ENCODE measurements at places on chromosomes 11 and 22. TPM values are rescaled to one million over a fixed set of nuclear protein-coding genes. Genes with fewer than 3 reads are reported as not detected.
A peak's percentile ranks its signal among the peaks of the same experiment; 100 is the strongest.

The ARHGAP20 gene
- 0.58 TPM for total RNA-seq

DNA sequence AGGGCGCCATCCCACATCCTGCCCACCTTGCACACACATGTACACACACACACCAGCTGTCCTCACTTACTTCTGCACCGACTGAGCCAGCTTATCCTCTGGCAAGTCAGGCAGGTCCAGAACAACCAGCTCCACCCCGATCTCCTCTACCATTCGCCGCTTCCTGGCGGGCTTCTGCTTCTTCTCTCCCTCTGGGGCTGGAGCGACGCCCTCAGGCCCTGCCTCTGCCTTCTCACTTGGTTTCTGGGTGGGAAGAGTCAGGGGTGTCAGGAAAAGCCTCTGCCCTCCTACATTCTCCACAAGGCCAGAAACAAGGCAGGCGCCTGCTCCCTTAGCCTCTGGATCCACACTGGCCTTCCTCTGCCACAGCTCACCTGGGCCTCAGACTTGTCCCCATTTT lies 8.4 kb downstream of the HYOU1 start:
- DNase-seq = no peak

DNA sequence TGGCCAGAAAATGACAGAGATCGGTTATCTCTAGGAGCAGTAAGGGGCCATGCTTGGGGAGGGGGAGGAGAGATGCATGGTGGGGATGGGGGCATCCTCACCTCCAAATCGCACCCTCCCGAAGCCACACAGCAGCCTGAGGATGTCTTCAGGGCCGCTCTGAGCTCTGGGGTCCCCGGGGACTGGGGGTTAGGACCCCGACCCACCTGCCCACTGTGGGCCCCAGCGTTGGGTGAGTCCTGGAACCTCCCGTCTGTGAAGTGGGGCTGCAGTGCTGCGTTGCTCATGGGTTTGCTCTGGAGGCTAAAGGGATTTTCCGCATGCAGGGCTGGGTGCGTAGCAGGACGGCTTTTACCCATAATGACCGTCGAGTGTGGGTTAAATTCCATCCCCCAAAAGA lies 1046.3 kb downstream of the BRD1 start:
- DNase-seq = no peak

DNA sequence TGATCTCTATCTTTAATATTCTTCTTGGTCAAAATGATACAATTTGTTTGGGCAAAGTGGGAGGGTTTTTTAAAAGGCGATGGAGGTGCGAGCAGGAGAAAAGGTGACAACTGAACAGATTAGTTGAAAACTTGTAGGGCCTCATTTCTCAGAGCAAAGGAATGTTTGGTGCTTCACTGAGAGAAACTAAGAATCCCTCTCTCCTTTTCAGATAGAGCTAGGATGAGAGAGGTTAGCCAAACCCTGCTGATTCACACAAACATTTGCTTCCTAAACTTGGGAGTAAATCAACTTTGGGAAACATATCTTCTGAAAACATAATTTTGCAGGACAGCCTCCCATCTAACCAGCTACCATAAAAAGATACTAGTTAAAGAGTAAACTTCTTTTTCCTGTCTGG lies 57.0 kb downstream of the PHF21A start:
- DNase-seq = no peak

The APOL5 gene
- total RNA-seq = not detected

The DCDC1 gene
- 0.40 TPM for total RNA-seq

DNA sequence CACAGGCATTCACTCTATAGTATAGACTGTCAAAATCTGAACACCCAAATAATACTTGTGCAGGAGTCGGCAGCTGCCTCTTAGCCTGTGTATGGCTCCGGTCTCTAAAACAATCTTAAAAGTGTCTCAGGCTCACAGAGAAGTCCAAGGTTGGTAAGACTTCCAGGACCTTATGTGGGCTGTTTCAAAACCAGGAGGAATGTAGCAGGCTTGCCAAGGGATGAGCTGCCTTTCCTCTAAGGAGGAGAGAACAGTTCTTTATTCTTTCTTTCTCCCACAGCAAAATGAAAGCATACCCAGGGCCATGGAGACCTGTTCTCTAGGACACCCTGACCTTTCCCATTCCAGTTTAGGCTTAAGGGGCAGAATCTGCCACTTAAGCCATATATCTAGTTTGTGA lies 176.5 kb downstream of the TRPC6 start:
- no peak for DNase-seq

The MRGPRX3 gene
- total RNA-seq = not detected

- DNase-seq = no peak
These were observed 17.6 kb upstream of the CLPB start for GRCh38 chr11:72451831-72452376.

GRCh38 chr22:29635734-29636357 lies 32.4 kb downstream of the NF2 start:
- peak; percentile 48 for DNase-seq

The UNC93B1 gene
- total RNA-seq = 21.9 TPM

- DNase-seq = peak; percentile 35
These were observed 2.9 kb upstream of the ARFGAP2 start for GRCh38 chr11:47179655-47179991.

The ZNF215 gene
- 1.4 TPM for total RNA-seq

GRCh38 chr11:125390946-125391345 lies 105.1 kb downstream of the FEZ1 start:
- DNase-seq = peak; percentile 24

The IL10RA gene
- total RNA-seq = not detected

DNA sequence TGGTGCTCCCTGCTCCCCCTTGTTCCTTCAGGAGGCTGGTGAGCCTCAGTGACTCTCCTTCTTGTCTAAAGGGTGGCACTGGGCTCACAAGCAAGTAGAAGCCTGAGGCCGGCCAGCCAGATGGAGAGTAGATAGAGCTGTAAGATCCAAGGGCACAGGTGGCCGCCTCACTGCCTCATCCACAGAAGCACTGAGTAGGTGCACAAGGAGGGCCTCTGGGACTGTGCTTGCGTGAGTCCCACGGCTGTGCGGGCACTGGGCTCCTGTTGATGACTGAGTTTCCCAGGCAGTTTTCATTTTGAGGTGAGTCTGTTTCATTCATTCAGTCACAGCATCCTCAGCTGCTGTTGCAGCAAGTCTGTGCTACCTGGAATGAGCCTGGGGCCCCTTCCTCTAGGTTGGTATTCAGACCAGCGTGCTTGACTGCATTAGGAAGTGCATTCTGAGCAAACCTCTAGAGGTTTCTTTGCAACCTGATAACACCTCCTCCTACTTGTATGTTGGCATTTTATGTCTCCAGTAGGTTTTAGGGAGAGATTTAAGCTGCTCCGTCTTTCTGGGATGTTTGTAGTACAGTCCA lies 184.0 kb downstream of the TBC1D22A start:
- no peak for DNase-seq

DNA sequence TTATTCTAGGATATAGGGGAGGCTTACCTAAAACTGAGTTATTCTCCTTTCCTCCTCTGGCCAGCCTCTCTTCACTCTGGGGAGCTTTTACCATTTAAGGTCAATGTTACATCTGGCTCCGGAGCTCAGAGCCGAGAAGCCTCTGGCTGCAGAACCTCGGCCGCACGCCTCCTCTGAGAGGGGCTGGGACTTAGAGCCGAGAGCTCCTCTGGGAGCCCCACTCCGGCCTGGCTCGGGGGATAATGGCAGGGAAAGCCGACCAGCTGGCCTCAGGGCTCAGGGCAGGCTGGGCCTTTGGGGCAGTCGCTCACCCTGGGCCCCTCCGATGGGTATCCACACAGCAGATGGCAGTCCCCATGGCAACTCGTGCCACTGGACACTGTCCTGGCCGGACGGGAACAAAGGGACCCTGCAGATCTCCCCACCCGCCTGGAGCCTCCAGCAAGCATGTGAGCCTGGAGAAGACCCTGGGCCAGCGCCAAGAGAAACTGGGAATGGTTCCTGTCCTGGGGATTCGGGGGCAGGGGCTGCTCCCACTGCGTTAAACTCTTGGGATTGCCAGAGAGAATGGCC lies at the start of gene IRAG1:
Gene IRAG1, minus strand, starts transcription at position 247 of the 573 bp plus-strand sequence. Its CDS starts 153 bp downstream, at position 94.
- DNase-seq = no peak

The DLG2 gene
- not detected for total RNA-seq

The LRRN4CL gene
- 41.4 TPM for total RNA-seq

The CHID1 gene
- total RNA-seq = 58.5 TPM

DNA sequence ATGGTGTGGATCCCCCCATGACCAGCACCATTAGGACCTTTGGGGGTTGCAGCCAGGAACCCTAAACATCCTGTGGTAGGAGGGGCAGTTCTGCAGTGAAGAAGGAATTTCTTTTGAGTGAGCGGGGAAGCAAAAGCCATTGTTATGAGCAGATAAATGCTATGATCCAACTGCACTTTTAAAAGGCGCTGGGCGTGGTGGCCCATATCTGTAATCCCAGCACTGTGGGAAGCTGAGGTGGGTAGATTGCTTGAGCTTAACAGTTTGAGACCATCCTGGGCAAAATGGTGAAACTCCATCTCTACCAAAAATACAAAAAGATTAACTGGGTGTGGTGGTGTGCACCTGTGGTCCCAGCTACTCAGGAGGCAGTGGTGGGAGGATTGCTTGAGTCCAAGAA lies 5.9 kb upstream of the TOMM22 start:
- DNase-seq = no peak

GRCh38 chr11:72129381-72129780 lies 6.1 kb upstream of the FOLR3 start:
- DNase-seq = no peak

The MMP10 gene
- not detected for total RNA-seq

The OR8J3 gene
- total RNA-seq = not detected

DNA sequence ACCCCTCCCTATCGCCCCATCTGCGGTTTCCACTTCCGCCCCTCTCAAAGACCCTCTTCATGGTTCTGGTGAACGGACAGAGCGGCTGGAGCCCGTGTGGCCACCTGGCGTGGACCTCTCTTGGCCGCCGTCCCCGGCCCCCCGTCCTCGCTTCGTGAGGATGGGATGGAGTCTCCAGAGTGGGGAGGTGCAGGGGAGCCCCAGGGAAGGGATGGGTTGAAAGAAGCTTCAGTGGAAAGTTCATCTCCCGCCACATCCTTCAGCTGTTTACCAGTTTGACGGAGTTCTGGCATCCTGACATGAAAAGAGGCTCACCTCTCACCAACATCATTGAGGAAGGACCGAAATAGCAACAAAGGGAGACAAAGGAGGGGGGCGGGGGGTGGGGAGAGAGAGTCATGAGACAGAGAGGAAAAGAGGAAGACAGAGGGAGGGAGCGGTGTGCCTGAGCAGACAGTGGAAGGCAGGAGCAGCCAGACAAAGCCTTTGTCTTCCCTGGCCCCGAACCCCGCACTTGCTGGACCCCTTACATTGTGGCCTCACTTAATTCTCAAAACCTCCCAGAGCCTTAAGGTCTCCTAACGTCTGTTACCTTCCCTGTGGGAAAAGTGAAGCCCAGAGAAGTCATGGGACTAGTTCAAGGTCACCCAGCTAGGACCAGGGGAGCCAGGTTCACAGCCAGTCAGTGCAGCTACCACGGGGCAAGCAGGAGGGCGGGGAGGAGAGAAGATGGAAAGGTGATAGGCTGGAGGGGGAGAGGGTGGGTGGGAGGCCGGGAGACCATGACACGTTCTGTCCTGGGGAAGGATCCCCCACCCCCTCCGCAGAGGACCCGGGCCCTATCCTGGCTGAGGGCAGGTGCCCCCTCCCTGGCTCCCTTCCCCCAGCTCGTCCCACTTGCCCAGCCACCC lies 54.9 kb downstream of the CD6 start:
- no peak for DNase-seq

DNA sequence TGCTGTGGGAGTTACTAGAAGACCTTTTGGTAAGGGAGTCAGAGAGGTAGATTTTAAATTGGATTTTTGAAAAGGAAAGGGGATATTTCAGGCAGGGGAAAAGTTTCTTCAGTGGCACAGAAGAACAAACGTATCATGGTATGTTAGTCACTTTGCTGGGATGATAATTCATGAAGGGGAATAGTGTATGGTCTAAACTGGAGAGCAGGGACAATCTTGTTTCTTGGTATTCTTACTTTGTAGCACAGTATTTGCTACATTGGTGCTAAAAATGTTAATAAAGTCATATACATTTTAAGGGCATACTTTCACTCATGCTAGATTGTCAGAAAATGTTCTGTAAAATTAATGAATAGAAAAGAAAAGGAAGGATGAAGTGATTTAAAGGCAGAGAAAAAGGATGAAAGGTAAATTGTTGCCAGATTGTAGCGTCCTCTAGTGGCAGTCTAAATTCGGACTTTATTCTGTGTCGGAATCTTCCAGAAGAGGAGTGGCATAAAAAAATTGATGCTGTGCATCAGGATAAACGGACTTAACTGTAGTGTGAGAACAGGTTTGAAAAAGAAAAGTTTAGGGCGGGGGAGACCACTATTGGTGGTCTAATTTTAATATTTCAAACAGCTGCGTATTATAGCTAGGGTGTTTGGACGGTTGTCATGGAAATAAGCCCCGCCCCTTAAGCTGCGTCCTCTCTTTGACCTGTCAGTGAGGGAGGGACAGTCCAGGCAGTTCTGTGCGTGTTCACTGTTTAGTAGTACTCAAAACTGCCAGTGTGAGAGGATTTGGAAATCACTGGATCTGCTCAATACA lies at the start of gene BCO2:
Gene BCO2, plus strand, starts transcription at position 724 of the 810 bp plus-strand sequence. CDS start 90 bp downstream, outside the sequence.
- peak; percentile 68 for DNase-seq

GRCh38 chr11:94144216-94144615 lies 15.6 kb downstream of the PANX1 start:
- DNase-seq = no peak

GRCh38 chr11:1513326-1514296 lies 27.0 kb upstream of the MOB2 start:
- no peak for DNase-seq

- no peak for DNase-seq
These were observed 4.7 kb upstream of the AP1B1 start for GRCh38 chr22:29393019-29393608.

DNA sequence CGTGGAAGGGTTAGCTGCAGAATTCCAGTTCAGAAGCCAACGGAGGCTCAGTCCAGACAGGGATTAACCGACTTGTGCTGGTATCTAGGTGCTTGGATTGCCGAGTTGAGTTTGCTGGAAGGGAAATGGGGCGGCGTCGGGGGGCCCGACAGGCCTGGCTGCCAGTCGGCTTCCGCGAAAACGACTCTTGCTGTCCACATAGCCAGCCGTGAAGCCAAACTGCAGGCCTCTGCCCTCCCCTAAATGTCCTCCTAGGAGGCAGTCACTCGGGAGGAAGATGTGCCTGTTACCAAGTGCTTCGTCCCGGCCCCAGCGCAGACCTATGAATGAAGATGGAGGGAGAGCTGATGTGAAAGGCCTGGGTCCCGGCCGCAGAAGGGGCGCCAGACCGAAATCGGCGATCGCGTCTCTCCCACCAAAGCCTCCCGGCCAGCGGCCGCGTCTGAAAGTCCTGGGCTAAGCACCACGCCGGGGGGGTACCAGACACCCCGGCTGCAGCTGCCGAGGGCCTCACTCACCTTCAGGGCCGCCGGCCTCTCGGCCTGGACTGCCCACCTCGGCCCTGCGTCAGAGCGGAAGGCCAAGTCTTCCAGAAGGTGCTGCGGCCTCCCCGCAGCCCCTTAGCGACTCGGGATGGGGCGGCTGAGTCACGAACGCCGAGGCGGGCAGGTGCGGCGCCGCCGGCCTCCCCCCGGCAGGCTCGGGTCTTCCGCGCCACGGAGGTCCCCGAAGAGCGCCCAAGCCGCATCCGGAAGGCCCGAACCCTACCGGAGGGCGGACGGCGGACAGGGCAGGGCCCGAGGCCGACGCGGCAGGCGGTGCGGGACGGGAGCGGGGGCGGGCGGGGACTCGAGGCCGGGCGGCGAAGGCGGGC lies 7.5 kb downstream of the DPAGT1 start:
- DNase-seq = peak; percentile 38
